ENCODE measurements at places on chromosomes 12 and 14.

DNA sequence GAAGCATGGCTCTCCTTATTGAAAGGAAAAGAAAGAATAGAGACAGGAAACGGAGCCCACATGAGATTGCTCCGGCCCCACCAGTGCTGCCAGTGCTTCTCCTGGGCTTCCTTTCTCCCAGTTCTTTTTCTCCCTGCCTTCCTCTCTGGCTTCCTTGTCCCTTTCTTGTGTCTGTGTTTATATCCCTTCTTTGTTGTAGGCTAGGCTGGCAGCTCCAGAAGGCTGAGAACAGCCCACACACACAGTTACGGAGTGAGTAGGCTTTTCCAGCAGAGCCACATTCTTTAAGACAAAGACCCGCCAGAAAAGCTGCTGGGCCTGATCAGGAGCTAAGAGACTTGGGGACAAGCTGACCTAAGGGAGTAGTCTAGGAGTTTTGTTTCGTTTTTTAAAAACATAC is 13.0 kb downstream of the CIPC start:
- DNase-seq: no peak

GRCh38 chr12:121628037-121628436 is 1.7 kb downstream of the ORAI1 start:
- DNase-seq: no peak

GRCh38 chr12:85325442-85325841 is 45.4 kb downstream of the ALX1 start:
- no peak for DNase-seq

GRCh38 chr12:124653169-124653931 is 85.9 kb upstream of the NCOR2 start:
- no peak for DNase-seq

DNA sequence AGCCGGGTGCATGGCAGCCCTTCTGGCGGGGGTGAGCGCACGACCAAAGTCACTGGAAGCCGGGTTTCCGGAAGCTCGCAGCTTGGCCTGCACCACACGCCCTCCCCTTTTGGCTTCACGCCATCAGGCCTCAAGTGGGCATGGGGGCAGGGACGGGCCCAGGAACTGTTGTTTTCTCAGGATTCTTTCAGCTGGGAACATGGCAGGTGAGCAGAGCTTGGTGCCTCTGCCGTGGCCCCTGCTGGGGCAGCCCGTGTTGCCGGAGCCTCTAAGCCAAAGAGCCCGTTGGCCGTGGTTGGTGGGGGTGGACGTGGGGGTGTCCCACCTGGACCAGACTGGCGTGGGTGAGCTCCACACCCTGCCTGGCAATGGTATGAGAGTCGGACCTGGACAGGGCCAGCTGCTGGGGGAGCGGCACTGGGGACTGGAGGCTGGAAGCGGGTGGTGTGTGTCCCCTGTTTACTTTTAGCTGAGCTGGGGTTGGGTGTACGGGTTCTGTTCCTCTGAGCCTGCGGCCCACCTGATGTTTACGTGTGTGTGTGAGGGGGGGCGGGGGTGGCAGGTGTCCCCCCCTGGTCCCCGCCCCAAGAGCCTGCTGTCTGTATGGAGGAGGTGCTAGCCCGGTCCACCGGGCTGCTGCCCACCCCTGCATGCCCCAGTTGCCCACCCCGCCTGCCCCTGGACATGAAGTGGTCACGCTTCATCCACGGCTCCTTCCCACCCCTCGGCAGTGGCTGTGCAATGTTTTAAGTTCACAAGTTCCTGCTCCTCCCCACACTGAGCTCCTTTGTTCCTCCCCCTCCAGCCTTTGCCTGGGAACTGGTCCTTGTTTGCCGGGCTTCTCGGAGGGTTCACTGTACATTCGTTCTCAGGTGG is 28.7 kb upstream of the PLD4 start:
- no peak for DNase-seq

- DNase-seq: no peak
These were observed 1.9 kb downstream of the CACNA2D4 start for GRCh38 chr12:1916371-1917171.

Data from C1 segment of cervical spinal cord (tissue), 14 donors.